ENCODE measurements at places on chromosomes 7 and 10. TPM values are rescaled to one million over a fixed set of nuclear protein-coding genes. Genes with fewer than 3 reads are reported as not detected.

GRCh38 chr7:693280-693679 is 33.2 kb upstream of the DNAAF5 start:
- DNase-seq: peak; percentile 9

DNA sequence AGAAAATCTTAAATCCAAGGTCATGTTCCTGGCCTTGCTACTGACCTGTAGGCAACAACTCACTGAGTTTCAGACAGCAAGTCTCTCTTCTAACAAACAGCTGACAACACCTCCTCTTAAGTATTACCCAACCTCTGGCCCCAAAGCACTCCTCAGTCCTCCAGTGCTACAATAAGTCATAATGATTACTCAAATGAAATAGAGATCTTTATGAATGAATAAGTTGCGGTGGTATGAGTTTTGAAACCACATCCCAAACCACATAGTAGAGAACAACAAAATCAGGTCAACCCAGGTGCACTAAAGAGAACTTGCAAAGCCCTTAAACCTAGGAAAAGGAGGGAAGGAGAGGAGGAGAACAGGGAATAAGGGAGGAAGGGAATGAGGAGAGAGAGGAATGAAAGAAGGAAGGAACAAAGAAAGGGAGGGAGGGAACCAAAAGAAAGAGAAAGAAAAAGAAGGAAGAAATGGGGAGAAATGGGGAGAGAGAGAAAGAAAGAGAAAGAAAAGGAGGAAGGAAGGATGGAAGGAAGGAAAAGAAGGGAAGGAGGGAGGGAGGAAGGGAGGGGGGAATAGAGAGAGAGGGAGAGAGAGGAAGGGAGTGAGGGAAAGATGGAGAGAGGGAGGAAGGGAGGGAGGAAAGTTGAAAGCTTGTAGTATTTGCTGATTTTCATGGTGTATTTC is 142.8 kb upstream of the CALCR start:
- no peak for DNase-seq

Gene SPDYE6
- total RNA-seq: not detected

DNA sequence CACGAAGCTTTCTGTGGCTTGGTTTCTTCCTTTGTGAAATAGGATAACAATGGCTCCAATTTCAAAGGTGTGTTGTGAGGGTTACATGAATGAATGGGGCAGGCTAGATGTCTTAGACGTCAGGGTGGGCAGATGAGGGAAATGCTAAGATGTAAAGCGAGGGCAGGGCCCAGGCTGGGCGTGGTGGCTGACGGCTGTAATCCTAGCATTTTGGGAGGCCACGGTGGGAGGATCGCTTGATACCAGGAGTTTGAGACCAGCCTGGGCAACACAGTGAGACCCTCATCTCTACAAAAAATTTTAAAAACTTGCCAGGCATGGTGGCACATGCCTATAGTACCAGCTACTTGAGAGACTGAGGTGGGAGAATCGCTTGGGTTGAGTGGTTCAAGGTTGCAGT is 607.7 kb upstream of the FOXK1 start:
- no peak for DNase-seq

DNA sequence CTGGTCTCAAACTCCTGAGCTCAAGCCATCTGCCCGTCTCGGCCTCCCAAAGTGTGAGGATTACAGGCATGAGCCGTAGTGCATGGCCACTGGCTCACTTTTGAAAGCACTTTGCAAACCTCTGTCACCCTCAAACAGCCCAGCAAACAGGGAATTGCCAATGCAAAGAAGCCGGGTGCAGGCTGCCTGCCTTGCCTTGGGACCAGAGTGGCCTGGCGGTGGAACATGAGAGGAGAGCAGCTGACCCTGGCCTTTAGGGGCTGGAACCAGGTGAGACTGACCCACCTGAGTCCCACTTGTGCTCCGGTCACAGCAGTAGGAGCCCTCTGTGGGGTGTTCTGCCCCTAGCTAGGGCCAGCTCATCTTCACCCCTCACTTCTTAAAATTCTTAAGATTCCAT is 237.1 kb upstream of the GALNT17 start:
- no peak for DNase-seq
